ENCODE measurements at places on chromosomes 4 and X.

DNA sequence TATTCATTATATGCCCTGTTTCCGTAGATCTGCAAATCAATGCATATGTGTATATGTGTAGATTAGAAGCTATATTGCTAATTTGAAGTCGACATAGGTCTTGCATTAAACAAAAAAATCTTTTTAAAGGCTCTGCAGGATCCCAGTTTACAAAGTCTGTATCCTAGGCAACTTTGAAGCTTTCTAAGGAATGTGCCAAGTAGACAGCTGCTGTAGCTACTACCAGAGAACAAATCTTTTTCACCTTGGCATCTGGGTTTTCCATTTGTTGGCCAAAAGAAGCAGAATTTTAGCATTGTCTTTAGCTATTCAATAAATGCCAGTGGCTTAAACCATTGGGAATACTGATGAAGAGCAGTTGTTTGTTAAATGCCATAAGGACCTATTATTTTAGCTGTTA lies 88.0 kb downstream of the NAA11 start:
- no peak for DNase-seq

GRCh38 chr4:160235285-160235684 lies 1132.4 kb downstream of the RAPGEF2 start:
- DNase-seq: no peak

GRCh38 chr4:15689540-15689939 lies 7.9 kb downstream of the FAM200B start:
- no peak for DNase-seq

DNA sequence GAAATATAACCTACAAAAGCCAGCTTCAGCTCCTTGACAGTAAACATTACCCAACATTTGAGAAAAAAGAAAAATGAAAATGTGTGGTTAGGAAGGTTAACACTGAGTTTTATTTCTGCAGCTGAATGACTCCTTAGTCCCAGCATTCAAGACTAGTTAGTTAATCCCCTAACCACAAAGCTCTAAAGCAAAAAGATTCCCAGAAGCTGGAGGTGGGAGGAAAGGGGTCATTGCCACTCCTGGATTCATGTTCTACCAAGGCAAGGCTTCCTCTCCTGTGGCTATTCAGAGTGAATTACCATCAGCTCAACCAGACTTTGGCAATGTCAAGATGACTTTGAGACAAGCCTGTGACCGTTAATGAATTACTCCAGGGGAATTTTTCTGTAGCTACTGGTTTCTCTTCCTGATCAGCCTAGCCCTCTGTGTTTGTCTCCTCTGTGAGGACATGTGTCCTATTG lies 63.6 kb downstream of the HADH start:
- no peak for DNase-seq

DNA sequence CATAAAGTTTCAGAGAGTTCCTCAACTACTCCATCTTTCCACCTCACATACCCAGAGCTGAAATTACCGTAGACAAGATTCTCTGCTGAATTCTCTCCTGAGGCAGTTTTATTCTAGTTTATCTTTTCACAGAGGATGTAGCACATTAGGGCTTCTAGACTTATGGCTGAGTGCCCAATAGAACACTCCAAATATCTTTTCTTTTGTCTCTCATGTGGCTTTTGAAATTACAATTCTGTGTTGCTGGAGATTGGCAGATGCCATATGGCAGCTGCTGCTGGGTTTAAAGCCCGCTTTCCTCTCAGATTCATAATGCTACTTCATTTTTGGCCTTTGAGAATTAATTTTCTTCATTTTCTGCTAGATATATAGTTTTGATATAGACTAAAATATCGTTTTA lies 107.6 kb upstream of the BANK1 start:
- DNase-seq: no peak

DNA sequence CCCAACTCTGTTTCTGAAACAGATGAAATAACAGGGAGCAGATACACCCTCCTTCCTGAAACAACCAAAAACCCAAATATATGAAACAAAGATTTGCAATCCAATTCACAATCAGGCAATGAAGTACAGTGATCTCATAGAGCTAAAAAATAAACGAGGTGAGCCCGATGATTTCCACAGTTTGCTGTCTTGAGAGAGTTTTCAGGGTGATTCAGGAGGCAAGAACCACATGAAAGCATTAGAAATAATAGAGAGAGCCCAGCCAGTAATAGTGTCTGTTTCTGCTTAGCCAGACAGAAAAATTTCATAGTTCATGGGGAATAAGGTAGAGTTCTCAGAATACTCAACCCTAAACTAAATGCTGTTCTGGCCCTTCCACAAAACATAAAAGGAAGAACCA lies 296.2 kb downstream of the PDHA2 start:
- DNase-seq: no peak

- peak; percentile 49 for DNase-seq
These were observed 447.5 kb upstream of the PITX2 start for GRCh38 chr4:111070390-111070789.

DNA sequence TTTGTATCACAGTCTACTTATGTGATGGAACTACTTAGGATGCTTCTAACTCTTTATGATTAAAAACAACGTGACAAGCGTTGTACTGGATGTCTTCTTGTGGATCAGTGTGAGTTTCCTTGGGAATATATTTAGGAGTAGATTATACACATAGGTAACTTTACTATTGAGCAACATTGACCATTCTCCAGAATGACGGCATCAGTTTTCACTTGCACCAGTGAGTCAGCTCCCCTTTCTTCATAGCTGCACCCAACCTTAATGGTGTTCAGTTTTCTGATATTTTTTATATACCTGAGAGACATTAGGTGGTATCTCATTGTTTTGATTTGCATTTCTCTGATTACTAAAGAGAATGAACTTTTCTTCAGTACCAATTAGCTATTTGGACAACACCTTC lies 343.9 kb downstream of the ADGRL3 start:
- DNase-seq: no peak

DNA sequence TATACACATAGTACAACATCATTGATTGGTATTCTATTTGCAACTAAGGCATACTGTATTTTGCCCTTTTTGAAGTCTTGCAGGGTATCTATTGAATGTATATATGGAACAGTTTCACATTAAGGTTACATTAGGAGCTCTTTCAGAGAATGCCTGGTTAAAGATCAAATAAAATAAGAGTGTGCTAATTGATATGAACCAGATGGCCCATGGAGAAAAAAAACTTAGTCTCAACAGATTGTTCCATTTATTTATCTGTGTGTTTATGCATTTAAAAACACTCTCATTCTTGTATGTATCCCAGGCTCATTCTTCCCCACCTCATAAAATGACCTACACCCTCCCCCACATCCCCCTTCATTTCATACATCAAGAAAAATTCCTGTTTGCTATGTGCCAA lies 35.2 kb upstream of the GRIA2 start:
- no peak for DNase-seq

DNA sequence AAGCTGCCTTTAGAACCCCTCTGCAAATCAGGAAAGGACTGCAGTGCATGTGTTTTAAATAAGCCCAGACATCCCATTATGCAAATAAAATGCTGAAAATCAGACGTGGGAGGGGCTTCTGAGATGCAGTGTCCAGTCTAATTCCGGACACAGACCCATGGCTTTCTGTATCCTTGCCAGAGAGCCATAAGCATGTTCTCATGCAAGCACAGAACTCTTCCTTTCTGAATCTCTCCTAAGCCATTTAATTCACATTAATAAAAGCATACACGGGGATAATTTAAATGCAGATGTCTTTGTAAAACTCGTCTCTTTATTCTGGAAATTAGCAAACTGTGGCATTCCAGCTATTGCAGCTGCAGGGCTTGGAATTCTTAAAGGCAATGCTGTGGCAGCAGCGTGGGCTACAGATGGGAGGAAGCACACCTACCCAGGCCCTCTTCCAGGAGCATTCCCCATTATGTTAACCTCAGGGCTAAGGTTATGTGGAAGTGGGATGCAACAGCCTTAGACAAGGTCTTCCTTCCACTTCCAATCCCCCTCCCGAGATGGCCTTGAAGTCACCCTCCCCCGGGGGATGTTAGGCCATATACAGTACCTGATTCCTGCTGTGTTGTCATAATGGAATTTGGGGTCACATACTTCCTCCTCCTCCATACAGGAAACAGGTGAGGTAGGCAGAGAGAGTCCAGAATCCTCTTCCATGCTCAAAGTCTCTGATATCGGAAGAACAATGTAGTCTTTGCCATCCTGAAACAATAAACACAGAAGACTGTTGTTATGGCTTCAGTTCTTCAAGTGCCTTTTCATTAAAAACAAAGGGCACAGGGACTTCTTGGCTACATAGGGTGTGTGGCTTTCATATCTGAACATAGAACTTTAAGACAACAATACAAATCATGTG lies 38.1 kb downstream of the KDR start:
- DNase-seq: peak; percentile 16

DNA sequence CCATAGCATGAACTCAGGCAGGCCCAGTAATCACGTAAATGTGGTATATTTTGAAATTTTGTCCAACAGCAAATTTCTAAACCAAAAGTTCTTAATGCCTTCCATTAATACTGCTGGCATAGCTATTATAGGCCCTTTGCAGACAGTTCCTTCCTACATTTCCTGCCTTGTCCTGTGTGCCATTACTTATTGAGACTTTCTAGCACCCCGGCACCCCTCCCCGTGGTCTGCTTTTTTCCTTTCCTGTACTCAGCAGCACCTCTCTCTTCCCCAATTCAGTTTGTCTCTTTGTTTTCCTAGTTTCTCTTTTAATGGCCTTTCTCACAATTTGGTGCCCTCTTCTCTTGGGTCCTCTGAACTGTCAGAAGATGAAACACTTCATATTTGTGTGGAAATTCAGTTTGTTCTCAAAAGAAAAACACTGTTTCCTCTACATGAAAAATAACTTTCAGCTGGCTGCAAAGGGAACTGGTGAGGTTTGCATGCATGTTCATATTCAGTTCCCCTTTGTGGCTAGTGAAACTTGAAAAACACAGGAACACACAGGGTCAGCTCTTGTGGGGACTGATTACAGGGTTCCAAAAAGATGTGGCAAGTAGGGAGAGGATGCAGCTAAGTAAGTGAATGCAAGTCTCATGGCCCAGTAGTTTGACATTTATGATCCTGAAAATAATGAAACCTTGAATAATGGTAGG lies 17.1 kb downstream of the GPR34 start:
- no peak for DNase-seq

DNA sequence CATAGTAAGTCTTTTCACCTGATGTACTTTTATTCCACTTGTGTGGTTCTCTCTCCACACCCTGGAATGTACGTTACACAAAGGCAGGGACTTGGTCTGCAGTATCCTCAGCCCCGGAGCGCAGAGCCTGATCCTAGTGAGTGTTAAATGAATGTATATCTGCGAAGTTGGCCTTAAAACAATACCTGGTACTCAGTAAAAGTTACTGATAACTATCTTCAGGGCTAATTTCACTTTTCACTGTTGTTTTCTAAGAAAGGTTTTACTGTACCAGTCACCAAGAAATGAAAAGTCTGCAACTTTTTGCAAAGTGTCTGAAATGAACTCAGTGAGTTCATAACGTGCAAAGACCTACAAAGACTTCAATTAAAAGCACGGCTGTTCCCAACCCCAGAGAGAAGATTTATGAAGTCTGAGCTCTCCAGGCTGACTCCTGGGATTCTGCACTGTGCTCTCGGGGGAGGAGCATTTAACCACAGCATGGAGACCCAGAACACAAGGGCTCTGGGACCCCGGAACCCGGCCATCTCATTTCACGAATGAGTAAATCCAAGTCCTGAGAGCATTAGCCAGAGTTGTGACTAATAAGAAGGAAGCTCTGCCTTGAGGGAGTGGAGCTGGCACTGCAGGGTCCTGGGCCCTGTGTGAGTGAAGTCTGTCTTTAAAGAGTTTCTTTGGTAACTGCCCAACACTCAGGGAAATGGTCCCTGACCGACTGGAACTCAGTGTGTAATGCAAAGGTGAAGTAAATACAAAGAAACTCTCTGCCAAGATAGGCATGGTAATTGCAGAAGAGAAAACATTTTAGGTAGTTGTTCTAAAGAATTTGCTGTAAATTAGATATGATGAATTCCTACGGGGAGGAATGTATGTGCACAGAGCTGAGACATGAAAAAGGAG lies 165.8 kb downstream of the NSUN7 start:
- DNase-seq: peak; percentile 69

DNA sequence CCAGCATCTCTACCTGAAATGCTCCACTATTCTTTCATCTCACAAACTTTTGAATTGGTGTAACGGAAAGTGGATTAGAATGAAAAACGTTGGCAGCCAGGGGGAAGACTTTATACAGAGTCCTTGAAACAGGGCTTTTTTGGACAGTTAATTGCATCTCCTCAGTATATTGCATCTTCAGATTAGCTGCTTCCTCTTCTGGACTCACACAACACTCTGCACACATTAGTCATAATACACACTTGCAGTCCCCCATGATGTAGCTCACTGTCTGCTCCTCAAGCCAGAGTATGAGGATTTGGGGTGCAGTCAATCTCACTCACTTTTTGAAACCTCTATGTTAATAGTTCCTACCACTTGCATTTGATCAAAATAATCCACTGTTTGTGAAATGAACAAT lies 101.0 kb downstream of the ADGRA3 start:
- DNase-seq: no peak

- DNase-seq: no peak
These were observed 21.3 kb downstream of the MAEA start for GRCh38 chr4:1310796-1311631.

DNA sequence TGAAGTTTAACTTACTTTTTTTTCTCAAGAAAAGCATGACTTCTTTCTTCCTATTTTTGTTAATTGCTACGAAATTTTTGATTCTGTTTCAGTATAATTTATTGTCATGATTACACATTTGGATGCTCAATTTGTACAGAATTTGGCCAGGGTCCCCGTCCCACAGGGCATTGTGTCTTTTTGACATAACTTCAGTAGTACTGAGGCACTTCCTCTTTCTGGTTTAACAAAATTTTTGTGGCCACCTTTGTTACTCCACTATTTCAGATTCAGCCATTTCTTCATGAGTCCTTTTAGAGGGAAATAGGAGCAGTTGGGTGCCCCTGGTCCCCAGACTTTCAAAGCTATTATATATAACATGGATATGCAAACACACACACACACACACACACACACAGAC lies 1248.7 kb downstream of the PCDH7 start:
- no peak for DNase-seq

DNA sequence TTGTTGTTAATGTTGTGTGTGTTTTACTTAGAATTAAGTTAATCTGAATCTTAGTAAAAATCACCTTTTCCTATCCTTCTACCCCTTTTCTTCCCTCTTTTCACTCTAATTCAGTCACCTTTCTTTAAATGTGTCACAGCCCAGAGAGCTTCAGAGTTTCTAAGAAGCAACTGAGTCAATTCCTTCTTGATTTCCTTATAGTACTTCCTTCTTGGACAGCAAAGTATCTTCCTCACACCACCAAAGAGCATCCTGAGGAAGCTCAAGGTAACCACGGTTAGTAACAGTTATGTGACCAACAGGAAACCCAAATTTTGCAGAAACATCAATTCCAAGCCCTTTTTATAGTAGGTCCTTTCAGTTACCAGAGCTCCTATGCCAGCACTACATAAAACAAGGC lies 243.2 kb upstream of the BMP3 start:
- DNase-seq: no peak

DNA sequence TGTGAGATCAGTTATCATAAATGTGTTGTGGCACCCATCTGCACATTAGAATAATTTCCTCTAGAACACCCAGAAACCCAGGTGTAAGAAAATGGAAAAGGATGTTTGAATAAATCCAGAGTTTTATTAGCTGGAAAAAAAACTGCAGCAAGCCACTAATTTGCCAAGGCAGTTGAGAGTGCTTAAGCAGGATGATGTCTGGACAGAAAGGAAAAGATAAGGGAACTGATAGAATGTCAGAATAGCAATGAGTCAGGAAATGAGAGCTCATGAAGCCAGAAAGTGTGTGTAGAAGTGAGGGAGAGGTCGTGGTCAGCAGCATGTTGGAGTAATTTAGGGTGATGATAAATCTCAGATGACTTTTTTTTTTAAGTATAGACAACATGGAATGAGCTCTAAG lies 15.2 kb upstream of the NEUROG2 start:
- DNase-seq: no peak
